ENCODE measurements at places on chromosomes 2 and 18.

DNA sequence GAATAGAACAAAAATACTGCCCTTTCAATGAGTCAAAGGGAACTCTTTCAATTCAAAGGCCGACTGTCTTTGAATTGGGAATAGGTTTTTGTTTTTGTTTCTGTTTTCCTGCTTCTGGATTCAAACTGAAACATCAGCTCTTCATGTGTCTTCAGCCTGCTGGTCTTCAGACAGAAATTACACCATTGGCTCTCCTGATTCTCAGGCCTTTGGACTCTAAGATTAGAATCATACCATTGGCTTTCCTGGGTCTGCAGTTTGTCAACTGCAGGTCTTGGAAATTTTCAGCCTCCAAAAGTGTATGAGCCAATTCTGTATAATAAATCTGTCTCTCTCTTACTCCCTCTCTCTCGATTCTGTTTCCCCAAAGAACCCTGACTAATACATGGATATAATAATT lies 31.1 kb downstream of the CTLA4 start:
- DNase-seq: no peak

DNA sequence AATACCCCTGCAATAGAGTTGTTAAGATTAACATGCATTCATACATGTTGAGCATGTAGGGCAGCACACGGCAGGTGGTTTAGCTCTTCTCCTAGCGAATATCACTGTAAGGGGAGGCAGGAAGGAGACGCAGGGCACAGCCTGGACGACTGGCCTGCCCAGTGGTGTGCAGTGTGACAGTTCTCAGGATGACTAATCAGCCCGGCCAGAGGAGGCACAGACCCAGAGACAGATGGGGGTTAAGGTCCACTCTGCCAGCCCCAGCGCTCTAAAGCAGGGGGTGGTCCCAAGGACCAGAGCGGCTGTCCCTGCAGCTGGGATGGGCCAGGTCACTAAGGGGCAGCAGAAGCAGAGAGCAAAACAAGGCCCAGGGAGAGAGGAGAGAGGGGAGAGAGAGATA lies 63.7 kb downstream of the RNF152 start:
- no peak for DNase-seq

DNA sequence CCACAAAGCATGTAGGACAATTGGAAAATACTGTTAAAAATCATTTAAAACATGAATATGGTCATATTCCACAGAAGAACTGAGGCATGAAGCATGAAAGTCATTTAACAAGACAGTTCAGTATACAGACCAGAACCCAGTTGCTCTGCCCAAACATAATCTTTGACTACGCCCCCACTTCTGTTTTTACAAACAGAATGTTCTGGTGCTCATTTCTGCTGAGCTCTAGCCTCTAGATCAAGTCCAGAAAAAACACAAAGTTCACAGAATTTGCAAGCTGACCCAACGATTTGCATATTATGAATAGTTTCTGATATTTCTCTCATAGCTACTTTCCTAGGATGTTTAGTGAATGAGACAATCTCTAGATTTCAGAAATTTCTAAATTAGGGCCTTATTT lies 424.9 kb downstream of the PID1 start:
- no peak for DNase-seq

DNA sequence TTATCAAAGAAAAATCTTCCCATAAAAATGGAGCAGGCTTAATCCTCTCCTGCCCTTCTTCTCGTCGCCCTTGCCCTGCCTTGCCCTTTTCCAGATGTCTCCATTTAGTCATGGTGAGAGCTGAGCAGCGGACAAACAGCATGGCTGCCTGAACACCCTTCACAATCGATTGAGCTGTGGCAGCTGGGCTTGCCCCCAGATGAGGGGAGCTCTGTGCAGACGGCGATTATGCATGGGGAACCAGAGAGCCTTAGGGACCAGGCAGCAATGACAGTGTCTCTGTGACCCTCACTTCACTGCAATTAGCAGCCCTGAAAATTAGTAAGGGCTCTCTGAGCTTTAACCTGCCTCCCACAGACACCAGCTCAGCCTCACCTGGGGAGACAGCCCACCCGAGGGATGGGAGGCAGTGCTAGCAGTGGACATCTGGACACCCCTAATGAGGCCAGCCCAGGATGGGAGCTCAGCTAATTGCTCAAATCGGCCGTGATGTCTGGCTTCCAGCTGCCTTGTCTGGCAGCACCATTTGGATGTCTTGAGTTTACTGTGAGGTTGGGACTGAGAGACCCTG lies 365.7 kb downstream of the TNS1 start:
- DNase-seq: no peak

- DNase-seq: no peak
These were observed 61.7 kb upstream of the DAPL1 start for GRCh38 chr2:158733430-158733755.

GRCh38 chr2:143282684-143283083 lies 153.5 kb downstream of the ARHGAP15 start:
- DNase-seq: no peak

- DNase-seq: no peak
These were observed 28.4 kb downstream of the CPS1 start for GRCh38 chr2:210584834-210585233.

DNA sequence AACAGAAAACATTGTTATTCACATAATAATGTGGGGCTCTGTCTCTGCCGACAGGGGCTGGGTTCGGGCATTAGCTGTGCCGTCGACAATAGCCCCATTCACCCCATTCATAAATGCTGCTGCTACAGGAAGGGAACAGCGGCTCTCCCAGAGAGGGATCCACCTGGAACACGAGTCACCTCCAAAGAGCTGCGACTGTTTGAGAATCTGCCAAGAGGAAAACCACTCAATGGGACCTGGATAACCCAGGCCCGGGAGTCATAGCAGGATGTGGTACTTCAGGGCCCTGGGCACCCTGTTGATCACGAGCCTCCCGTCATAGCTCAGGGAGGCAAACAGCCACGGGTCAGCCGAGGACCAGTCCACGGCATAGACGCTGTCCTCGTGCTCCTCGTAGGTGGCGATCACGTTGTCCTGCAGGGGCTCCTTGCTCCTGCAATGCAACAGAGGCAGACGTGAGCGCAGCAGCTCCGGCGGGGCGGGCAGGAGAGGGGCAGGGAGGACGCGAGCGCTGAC lies 188.5 kb downstream of the EIPR1 start:
- no peak for DNase-seq

DNA sequence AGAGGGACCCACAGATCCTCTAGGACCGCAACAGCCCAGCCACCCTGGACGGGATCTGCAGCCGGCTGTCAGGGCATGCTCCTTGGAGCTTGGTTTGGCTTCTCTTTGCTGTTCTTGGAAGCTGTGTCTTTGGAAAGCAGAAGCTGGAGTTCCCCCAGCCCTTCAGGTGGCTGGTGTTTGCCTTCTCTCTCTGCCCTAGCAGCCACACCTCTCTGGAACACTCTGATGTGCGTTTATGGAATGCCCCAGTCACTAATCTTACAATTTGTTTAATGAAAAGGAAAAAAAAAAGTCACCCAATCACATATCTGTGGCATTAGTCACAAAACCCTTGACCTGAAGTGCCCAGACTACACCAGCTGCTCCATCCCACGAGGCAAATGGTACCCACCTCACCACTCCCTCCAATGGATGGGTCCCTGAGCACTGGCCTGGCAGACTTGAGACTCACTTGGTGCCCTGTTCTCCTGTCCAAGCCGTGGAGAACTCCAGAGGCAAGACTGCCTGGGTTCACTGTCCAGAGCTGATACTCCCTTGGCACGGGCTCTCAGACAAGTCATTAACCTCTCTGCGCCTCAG lies 70.2 kb upstream of the DAPL1 start:
- no peak for DNase-seq
